Posterior cingulate gyrus (tissue), 11 donors: ENCODE measurements at places on chromosomes 7 and 10.

GRCh38 chr10:72092987-72093386 lies 4.6 kb upstream of the SPOCK2 start:
- DNase-seq: no peak

GRCh38 chr10:16777473-16778370 lies 39.5 kb downstream of the RSU1 start:
- DNase-seq: no peak

- no peak for DNase-seq
These were observed 138.6 kb downstream of the DIP2C start for GRCh38 chr10:550665-551372.

- no peak for DNase-seq
These were observed 9.6 kb downstream of the CCL26 start for GRCh38 chr7:75762350-75762917.

DNA sequence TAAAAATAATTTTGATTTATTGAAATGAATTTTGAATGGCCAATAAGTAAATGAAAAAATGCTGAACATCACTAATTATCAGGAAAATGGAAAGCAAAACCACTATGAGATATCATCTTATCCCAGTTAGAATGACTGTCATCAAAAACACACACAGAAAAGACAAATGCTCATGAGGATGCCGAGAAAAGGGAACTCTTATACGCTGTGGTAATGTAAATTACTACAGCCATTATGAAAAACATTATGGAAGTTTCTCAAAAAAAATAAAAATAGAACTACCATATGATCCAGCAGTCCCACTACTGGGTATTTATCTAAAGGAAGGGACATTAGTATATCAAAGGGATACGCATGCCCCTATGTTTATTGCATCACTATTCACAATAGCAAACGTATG lies 15.8 kb downstream of the SCIN start:
- DNase-seq: no peak

DNA sequence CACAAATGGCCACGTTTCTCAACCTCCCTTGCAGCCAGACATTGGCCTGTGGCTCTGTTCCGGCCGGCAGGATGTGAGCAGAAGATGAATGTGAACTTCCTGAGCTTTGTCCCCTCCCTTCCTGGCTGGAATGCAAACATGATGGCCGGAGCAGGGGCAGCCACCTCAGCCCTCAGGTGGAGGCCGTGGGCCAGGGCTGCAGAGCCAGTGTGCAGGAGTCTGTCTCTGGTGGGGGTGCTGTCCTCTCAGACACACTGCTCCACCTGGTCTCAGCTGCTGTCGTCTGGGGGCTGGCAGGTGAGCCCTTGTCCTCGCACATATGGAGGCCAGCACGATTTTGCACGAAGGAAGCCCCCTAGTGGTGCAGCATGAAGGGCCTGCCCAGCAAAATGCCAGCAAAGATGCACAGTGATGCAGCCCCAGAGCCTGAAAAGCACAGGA lies 25.3 kb upstream of the PWWP2B start:
- DNase-seq: no peak
